ENCODE measurements at places on chromosomes 12 and 14.

DNA sequence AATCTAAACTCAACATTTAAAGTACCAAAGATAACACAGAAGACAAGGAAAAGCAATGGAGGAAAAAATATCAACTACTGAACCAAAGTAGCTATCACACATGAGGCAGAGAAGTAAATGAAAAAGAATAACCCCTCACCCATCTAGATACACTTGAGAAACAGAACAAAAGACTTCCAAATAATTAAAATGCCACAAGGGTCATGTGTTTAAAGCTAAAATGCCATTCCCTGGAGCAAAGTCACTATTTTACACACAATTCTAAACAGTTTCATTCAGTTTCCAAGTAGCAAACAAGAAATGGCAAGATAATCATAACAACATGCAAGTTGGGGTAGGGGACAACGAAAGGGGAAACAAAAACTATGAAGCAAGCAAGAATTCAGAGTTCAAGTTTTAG is 12.0 kb downstream of the OSBPL8 start:
- DNase-seq: no peak

DNA sequence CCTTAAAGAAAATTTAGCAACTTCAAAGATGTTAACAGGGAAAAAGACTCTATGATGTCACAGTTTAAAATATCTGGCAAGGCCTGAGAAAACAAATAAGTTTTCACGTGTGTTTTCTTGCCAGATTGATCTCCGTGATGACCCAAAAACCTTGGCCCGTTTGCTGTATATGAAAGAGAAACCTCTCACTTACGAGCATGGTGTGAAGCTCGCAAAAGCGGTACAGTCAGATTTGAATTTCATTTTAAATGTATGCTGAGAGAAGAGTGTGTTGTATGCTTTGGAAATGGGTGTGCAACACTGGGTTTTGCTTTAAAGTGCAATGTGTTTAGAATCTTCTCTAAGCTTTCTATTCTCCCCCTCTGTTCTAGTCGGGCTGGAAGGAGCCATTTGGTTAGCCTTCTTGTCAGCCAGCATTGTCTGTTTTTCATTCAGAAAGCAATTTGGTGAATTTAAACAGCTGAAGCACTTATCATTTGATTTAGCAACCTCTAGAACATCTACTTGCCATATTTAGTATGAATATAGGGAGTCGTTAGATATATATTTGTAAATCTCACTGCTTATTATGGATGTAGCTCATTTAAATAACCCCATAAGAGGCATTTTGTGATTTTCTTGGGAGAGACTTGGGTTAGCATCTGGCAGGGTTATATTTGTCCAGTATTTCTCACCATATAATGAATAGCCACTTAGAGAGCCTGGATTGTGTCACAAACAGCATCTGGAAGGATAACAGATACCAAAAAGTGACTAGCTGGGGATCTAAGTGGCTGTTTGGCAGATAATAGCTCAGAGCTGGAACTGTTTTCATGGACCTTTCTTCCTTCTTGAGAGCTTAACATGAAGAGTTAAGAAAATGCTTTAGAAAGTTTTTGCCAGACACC is 35.5 kb downstream of the GPHB5 start:
- no peak for DNase-seq

- no peak for DNase-seq
Measured at GRCh38 chr14:83864106-83864505, 1665.8 kb upstream of the FLRT2 start.

- peak; percentile 15 for DNase-seq
Measured at GRCh38 chr14:77598366-77599070, 17.9 kb downstream of the SPTLC2 start.

DNA sequence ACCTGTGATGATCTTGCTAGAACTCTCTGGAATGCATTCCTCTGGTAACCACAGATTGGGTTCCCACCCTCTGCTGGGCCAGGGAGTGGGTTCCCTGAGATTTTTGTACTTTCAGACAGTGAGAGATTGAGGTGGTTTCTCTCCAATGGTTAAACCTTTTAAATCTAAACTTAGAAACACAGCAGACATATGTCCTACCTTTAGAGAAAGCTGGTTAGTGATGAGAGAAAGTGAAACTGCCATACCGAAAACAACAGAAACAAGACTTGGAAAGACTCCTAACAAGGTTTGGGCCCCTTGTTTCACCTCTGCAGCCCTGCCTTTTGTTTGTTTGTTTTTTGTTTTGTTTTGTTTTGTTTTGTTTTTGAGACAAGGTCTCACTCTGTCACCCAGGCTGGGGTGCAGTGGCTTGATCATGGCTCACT is 9.7 kb upstream of the SGPP1 start:
- DNase-seq: no peak

- peak; percentile 29 for DNase-seq
Measured at GRCh38 chr12:88693837-88694445, 113.7 kb upstream of the KITLG start.

- DNase-seq: peak; percentile 96
Measured at GRCh38 chr12:104280717-104281458, 22.7 kb upstream of the EID3 start.

- no peak for DNase-seq
Measured at GRCh38 chr14:105200074-105200473, 19.0 kb upstream of the NUDT14 start.

DNA sequence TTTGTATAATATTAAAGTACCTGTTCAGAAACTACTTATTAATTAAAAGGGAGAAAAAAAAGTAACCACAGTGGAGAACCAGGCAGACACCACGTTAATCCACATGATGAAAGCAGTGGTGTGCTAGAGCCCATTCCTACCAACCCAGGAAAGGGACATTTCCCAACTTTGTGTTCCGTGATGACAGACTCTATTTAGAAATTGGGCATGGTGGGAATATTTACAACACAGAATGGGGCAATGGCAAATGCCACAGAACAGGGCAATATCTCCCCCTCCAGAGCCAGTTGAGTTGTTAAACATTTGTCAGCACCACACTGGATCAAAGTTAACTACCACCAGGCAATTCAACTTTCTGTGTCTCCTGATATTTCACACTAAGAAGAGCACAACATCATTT is 1.2 kb upstream of the HIGD1C start:
- peak; percentile 47 for DNase-seq

DNA sequence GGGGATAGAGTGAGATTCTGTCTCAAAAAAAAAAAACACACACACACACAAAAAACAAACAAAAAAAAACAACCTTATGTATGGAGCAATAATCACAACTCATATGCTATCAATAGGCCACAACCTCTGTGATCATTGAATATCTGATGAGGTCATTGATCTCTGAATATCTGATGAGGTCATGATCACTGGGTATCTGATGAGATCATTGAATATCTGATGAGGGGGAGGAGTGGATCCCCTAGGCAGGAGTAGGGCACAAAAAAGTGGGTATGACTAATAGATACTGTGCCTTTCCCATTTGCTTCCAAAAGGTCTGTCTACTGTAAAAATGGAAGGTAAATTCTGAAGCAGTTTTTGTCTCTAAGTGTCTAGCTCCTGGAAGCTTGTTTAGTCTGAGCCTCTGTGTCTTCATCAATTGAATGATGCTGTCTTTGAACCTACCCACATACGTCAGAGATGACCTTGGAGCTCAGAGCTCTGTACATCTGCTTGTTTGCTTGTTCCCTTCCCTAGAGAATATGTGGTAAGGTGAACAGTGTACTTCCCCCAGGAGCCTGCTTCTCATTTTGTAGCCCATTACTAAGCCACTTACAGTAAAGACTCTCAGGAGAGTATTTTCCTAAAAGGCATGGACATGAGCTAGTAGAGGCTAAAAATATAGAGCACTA is 13.6 kb downstream of the PAH start:
- no peak for DNase-seq

DNA sequence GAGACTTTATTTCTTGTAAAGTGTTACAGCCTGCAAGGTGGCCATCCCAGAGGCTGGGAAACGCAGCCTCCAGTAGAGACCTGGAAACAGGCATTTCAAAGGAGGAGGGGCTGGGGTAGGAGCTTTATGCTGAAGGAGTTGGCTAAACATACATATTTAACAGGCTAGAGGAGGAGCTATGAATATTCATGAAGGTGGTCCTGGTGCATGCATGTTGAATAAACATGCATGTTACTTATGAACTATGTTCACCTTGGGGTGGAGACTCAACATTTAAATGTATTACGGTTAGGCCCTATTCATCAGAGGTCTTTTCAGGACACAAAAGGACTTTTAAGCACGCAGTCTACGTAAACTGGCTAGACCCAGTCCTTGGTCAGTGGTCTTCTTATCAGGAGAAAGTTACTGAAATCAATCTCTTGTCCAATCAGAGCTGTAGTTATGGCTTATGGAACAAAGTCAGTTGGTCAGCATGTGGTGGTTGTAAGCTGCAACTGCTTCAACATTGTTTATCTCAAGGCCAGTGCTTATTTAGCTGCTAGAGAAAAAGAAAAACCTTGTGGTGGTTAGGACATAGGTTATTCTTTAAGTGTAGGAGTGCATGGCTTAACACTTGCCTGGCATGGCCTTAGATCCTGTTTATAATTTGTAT is 11.4 kb upstream of the ARF6 start:
- DNase-seq: peak; percentile 96

DNA sequence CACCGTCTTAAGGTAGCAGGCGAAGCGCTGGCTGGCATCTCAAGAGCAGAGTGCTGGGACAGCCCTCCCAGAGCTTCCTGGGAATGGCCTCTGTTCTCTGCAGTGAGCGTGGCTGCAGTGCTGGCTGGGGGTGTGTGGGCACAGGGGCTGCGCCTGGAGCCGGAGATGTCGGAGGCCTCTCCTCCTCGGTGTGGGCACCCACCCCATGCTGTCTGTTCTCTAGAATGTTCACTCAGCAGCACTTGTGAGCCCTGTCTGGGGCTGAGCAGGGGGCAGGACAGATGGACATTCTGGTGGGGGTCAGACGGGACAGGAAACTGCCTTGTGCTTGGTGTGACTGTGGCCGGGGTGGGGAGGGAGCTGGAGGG is 15.9 kb downstream of the FBRSL1 start:
- DNase-seq: no peak

- peak; percentile 79 for DNase-seq
Measured at GRCh38 chr12:121933522-121934308, 15.3 kb downstream of the CFAP251 start.

DNA sequence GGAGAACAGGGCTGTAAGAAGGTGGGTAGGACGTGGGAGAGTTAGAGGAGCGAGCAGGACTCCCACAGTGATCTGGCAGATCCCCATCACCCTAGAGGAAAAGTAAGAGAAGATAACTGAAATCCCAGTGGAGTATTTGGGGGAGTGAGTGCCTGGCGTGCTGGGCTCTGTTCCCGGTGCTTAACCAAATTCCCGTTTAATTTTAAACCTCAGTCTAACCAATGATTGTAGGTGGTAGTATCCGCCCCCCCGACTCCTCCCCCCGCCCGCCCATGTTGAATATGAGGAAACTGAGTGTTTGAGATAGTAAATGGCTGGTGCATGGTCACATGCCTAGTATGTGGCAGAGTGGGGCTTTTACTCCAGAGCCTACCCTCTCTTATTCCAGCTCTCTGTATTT is 1.2 kb downstream of the TARBP2 start:
- DNase-seq: peak; percentile 60

GRCh38 chr12:98896938-98897337 is 251.8 kb downstream of the APAF1 start:
- DNase-seq: peak; percentile 11

- DNase-seq: no peak
Measured at GRCh38 chr12:72135021-72135301, 137.2 kb upstream of the TRHDE start.

DNA sequence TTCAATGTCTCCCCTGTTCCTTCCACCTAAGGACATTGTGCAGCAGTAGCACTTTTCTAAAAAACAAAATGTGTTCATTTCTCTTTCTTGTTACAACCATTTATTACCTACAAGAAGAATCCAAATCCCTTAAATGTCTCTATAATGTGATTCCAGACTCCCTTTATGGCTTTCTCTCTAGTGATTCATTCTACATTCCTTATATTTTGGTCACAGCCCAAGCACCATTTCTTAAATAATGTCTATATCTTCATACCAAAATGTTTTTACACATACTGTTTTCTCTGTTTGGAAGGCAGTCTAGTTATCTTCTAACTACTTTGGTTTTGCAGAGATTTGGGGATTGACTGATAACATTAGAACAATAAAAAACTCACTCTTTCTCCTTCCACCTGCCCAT is 1037.3 kb upstream of the FLRT2 start:
- peak; percentile 11 for DNase-seq

DNA sequence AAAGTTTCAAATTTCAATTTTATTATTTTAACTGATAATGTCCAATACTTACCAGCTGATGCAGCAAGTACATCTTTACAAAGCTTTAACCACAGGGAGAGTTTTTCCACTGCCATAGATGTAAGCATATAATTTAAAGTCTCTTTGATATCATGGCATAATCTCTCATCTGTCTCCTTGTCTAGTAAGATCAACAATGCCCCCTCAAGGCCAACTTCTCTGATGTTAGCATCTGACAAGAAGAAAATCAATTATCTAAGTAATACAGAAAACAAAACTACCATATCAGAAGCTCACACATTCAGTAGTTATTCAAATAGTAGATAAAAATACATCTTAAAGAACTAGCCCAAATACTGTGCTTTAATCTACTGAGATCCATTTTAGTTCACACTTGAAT is 94.2 kb downstream of the HEATR5A start:
- DNase-seq: peak; percentile 20

GRCh38 chr12:130636370-130636769 is 79.7 kb downstream of the RIMBP2 start:
- no peak for DNase-seq

GRCh38 chr12:112527082-112527481 is 108.3 kb downstream of the PTPN11 start:
- DNase-seq: no peak

DNA sequence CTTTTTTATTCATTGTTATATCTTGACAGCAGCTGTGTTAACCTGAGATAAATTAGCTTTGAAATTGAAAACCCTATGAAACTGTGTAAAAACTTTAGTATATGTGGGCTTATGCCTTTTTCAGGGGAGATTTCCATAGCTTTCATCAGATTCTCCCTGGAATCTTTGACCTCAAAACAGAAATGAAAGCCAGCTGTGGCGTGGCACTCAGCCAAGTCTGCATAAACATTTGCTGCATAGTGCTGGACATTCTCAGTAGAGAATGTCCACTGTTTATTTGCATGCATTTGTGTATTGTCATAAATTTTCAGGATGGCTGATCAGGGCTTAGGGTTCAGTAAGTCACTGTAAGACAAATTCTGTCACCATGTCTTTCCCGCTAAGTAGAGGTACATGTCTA is 115.3 kb upstream of the NAP1L1 start:
- peak; percentile 65 for DNase-seq

DNA sequence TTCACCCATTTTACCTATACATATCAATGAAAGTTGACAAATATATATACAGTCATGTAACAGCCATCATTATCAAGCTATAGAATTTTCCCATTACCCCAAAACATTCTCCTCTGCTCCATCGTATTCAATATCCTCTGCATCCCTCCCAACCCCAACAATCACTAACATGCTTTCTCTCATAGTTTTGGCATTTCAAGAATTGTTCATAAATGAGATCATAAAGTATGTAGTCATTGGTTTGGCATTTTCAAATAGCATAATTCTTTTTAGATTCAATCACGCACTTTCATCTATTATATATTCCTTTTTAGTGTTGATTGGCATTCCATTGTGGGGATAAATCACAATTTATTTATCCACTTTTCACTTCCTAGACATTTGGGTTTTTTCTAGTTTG is 866.0 kb upstream of the TMEM132C start:
- no peak for DNase-seq

GRCh38 chr12:2124466-2125023 is 71.8 kb downstream of the CACNA1C start:
- no peak for DNase-seq
